ENCODE measurements at places on chromosomes 4 and X.

- no peak for DNase-seq
Measured at GRCh38 chr4:3777033-3777390, 10.8 kb downstream of the ADRA2C start.

- no peak for DNase-seq
Measured at GRCh38 chrX:111007238-111007637, 88.8 kb upstream of the PAK3 start.

DNA sequence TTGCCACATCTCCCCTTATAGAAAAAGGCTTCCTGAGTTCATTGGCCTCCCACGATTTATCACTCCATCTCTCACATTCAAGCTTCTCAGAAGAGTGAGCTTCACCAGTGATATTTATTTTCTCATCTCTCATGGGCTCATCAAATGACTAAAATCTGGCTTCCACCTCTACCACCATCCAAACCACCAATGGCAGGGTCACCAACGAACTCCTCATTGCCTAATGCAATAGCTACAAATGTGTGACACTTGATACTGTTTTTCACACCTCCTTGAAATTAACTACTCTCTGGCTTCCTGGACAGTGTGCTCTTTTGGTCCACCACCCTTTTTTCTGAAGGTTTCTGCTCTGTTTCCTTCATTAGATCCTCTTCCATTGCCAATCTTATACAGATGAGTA is 129.0 kb downstream of the SH2D1A start:
- no peak for DNase-seq

GRCh38 chr4:127238956-127239475 is 393.7 kb upstream of the INTU start:
- no peak for DNase-seq
